ENCODE measurements at places on chromosomes 2 and 18.

DNA sequence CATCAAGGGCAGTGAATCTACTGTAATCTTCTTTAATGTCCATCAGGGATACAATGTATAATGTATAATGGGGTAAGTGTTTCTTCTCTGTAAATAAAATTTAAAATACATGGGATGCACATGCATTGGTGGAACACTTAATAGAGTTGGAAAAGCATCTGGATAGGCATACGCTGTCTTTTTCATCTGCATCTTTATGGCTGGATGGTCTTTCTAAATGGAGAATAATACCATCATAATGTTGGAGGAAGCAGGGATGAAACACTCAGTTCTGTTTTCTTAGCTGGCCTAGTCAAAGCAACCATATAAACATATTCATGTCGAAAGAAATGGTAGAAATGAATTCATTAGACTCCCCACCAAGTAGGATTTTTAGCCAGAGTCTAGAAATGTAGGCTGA is 202.8 kb downstream of the CDCA7 start:
- no peak for DNase-seq

DNA sequence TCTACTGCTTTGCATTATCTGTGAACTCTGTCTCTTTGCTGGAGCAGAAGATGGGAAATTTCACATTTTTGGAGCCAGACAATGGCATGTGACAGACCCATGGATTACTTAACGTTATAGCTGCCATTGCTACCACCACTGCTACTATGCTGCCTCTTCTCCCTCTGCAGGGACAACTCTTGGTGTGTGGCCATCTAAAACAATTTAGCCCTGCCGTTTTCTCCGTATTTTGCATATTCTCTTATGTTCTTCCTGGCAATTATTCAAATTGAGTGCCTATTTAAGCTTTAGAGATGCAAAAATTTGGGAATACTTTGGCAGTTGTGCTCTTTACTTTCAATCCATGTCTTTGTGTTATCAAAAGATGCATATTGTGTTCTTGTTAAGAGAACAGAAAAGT is 386.8 kb downstream of the XIRP2 start:
- DNase-seq = no peak

- DNase-seq = no peak
Observed at GRCh38 chr2:187168720-187169713, 279.0 kb downstream of the CALCRL start.

GRCh38 chr18:79405781-79406575 is 10.2 kb downstream of the NFATC1 start:
- DNase-seq = no peak

GRCh38 chr2:26614216-26615138 is 26.7 kb downstream of the CIB4 start:
- DNase-seq = no peak

DNA sequence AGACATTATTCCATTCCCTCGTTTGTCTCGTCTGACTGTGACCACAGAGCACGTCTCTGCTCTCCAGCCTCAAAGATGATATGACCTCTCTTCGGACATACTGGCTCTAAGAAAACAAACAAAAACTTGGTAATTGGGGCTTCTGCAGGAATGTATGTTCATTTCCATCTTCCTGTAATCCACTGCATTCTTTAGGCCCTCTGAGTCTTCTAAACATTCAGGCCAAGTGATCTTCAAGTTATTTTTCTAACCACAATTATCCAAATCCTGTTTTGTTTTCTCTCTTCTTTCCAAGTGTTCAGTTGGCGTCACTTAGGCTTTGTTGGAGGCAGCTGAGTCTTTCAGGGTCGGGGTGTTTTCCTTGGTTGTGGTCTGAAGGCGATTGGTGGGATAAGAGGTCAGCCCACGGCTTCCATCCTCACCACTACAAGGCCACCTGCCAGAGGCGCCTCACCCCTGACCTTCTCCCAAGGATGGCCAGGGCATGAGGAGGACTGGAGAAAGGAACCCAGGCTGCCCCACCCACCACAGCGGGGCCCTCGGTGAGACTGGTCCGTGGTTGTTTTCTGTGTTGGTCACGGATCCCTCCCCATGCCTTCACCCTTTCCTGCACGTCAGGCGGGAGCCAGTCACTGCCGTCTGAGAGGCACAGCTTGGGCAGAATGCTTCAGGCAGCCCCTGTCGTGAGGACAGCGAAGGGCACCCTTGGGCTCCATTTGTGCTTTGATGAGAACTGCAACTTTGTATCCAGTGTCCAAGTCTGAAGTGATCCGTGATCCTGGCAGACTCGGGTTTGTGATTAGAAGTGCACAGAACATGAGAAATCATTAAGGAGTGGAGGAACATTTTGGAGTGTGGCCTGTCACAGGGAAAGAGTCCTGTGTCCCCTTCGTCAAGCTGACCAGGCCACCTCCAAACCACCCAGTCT is 88.6 kb upstream of the FHL2 start:
- no peak for DNase-seq

DNA sequence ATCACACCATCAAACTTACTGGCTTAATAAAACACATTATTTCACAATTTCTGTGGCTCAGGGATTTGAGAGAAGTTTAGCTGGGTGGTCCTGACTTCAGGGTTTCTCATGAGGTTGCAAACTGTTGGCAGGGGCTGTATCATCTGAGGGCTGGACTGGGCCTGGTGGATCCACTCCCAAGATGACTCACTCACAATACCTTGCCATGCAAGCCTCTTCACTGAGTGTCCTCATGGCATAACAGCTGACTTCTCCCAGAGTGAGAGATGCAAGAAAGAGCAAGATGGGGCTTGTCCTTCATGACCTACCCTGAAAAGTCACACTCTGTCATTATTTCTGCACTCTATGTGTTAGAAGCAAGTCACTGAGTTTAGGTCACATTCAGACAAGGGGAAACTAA is 73.8 kb downstream of the AQP4 start:
- no peak for DNase-seq

GRCh38 chr18:49189772-49190171 is 239.0 kb upstream of the SMAD7 start:
- DNase-seq = no peak

GRCh38 chr18:70220628-70221027 is 15.1 kb upstream of the RTTN start:
- no peak for DNase-seq

GRCh38 chr2:203585516-203585915 is 50.4 kb upstream of the RAPH1 start:
- DNase-seq = no peak

GRCh38 chr2:60355849-60356261 is 197.6 kb downstream of the BCL11A start:
- no peak for DNase-seq

GRCh38 chr2:48617618-48618017 is at the start of gene GTF2A1L:
Gene GTF2A1L (plus strand): TSS chr2:48617856. CDS start chr2:48617875, 19 bp downstream.
- no peak for DNase-seq

GRCh38 chr2:239329972-239330572 is 70.7 kb downstream of the HDAC4 start:
- no peak for DNase-seq

DNA sequence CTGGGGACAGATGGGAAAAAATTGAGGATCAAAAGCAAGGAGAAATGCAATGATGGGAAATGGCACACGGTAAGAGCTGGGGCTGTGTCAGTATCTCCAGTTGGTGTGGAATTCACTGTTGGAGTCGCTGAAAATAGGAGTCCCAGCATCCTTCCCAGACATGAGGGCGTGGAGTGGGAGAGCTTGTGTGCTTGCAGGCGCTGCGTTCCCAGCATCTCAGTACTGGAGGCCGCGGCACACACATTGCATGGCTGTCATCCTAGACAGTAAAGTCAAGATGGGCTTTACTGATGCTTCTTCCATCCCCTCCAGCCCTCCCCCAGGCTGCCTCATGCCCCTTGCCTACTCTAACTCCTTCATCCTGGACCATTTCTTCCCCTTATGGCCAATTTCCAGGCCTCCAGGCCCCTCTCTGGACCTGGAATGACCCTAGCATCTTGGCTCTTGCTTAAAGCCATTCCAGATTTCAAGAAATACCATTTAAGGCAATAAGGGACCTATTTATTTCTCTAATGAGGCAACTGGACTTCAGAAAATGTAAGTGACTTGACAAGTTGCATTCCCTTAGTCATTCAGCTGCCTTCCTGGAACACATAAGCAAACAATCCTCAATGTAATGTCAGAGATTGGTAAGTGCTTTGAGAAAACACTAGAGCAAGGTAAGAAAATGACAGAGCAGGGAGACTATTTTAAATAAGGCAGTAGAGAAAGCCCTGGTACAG is 70.5 kb upstream of the TTC39C start:
- no peak for DNase-seq

Measured in LNCaP clone FGC (cell line).